Right cardiac atrium (tissue), 5 donors: ENCODE measurements at places on chromosomes 4 and X. TPM values are rescaled to one million over a fixed set of nuclear protein-coding genes. Genes with fewer than 3 reads are reported as not detected.

GRCh38 chr4:162274354-162274753 is 110.6 kb upstream of the FSTL5 start:
- DNase-seq = no peak

Gene TMEM35A
- 0.50 TPM for total RNA-seq

DNA sequence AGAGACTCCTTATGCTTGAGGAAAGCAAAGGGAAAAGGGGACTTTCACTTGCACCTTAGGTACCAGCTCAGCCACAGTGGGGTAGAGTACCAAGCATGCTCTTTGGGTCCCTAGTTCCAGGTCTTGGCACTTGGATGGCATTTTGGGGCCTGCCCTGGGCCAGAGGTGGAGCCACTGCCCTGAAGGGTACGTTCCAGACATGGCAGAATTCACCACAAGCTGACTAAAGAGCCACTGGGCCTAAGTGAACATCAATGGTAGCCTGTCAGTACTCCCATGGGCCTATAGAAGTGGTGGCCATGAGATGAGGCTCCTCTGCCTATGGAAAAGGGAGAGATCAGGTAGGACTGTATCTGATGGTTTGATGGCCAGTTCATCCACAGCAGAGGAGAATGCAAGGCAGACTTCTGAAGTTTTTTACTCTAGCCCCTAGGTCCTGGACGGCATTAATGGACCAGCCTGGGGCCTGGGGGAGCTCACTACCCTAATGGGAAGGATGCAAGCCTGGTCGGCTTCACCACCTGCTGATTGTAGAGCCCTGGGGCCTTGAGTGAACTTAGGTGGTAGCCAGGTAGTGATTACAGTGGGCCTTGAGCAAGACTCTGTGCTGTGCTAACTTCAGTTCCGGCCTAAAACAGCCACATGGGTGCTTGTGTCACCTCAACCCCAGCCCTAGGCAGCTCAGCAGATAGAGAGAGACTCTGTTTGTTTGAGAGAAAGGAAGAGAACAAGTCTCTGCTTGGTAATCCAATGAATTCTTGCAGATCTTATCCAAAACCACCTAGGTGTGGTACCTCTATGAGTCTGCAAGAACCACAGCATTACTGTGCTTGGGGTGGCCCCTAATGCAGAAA is 19.8 kb upstream of the HSFX4 start:
- DNase-seq = no peak

- DNase-seq = no peak
These were observed 84.8 kb downstream of the STOX2 start for GRCh38 chr4:183989931-183990330.

Gene CT45A2
- not detected for total RNA-seq

GRCh38 chr4:59068722-59069418 is 1958.7 kb upstream of the IGFBP7 start:
- DNase-seq = no peak

DNA sequence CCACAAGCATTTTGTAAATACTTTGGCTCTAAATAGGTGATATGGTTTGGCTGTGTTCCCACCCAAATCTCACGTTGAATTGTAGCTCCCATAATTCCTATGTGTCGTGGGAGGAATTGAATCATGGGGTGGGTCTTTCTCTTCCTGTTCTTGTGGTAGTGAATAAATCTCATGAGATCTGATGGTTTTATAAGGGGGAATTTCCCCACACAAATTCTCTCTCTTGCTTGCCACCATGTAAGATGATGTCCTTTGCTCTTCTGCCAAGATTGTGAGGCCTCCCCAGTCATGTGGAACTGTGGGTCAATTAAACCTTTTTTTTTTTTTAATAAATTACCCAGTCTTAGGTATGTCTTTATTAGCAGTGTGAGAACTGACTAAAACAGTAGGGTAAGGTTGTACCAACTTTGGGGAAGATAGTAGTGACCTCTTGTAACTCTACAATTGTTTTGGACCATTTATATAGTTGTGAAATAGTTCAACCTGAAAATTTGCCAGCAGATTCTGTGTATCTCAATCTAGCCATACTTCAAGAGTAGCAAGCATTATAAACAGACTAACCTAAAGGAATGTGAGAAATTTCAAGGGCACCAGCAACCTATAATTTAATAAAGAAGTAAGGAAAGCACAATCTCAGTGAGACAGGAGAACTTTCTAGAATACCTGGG is 727.8 kb downstream of the GRID2 start:
- no peak for DNase-seq

- no peak for DNase-seq
These were observed 68.2 kb downstream of the FUNDC1 start for GRCh38 chrX:44474410-44474809.

DNA sequence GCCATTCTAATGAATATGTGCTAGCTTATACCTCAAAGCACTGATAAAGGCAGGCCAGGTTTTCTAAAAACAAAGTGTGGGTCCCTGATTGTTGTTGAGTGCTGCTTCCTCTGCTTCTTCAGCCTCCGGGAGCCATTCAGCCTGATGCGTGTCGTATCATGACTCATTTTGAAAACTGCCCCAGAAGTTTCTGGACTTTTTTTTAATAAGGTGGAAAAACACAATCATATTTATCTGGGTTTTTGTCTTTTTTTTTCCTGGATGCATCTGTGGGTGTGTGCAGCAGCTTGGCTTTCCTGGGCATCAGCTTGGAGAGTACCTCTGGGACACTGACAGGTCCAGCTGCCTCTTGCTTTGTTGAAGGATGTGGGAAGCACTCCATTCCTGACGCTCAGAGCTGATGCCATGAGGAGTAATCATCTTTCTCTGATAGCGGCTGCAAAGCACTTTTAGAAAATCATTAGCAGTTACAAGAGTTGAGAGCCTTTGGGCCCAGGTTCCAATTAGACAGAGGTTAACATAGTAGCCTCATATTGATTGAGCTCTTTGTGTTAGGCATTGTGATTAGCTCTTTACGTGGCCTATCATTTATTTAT is 66.9 kb downstream of the PARM1 start:
- no peak for DNase-seq

Gene AFM
- total RNA-seq = not detected

- DNase-seq = no peak
These were observed 7.3 kb downstream of the TRIM75 start for GRCh38 chr4:165060938-165061337.

Gene CCDC149
- total RNA-seq = 16.6 TPM

DNA sequence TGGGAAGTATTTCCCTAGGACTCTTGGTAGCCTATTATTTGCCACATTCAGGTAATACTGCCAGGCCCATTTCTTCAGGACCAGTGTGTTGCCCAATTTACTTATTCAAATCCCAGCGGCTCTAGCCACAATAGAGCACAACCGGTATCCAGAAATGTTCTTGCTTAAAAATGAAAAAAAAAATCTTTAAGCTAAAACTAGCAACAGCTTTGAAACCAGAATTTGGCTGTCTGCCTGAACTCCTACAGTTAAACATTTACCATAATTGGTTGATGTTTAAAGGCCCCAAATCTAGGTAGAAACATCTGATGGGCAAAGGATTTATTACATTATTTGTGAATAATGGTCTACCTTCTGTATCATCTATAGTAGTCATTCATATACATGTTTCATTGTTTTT is 930 bp upstream of the SLITRK4 start:
- DNase-seq = no peak

DNA sequence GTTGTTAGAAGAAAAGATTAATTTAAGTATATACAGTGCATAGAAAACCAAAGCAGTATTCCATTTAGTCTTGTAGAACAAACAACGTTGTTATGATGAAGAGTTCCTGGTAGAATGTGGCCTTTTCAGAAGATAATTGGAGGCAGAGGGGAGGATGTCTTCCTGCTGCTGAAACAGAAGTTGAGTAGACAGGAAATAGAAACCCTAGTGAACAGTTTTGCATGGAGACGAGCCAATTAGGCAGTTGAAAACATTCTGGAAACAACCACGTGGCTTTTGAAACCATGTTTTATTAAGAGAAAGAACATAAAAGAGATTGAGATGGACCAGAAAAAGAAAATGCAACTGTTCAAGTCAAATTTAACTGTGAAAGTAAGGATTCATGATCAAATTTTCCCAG is 325.2 kb downstream of the CAMK2D start:
- no peak for DNase-seq

Gene REELD1
- total RNA-seq = not detected

- DNase-seq = peak; percentile 21
These were observed at the start of gene GRID2 for GRCh38 chr4:92303621-92304027. GRID2 (plus strand) TSS chr4:92303966.

Gene SSX3
- not detected for total RNA-seq

Gene CTAG2
- total RNA-seq = not detected

- DNase-seq = no peak
These were observed 82.7 kb upstream of the MAML3 start for GRCh38 chr4:140236654-140237169.

DNA sequence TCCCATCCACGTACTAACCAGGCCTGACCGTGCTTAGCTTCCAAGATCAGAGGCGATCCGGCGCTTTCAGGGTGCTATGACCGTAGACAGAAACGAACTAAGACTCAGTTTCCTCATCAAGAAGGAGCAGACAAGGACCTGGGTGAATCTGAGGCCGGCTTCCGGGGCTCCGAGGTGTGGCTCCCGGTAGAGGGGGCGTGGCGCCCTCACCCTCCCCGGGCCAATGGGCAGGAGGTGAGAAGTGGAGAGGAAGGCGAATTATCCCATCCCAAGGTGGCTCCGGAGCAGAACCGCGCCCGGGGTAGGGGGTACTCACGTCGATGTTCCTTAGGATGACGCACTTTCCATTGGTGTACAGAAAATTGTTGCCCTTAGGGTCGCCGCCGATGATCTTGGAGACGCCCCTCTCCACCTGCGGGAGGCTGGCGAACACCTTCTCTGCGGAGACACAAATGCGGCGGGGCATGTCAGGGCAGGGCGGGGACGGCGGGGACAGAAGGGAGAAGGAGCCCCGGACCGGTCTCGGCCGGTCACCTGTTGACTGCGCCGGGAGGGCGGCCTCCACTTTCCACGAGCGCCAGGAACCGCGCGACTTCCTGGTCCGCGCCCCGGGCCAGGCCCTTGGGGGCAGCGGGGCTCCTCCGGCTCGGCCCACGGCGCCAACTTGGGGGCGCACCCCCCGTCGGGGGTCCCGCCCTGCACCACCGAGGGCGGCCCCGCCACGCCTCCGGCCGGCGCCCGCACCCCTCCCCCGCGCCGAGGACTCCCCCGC is 616 bp downstream of the WDR1 start:
- peak; percentile 67 for DNase-seq

GRCh38 chr4:89992744-89993143 is 98.1 kb downstream of the MMRN1 start:
- DNase-seq = no peak

- no peak for DNase-seq
These were observed 10.3 kb downstream of the NCBP2L start for GRCh38 chrX:107787827-107788226.

GRCh38 chr4:3096202-3096601 is 21.7 kb downstream of the HTT start:
- no peak for DNase-seq

- no peak for DNase-seq
These were observed 37.5 kb upstream of the BRS3 start for GRCh38 chrX:136450050-136450830.

DNA sequence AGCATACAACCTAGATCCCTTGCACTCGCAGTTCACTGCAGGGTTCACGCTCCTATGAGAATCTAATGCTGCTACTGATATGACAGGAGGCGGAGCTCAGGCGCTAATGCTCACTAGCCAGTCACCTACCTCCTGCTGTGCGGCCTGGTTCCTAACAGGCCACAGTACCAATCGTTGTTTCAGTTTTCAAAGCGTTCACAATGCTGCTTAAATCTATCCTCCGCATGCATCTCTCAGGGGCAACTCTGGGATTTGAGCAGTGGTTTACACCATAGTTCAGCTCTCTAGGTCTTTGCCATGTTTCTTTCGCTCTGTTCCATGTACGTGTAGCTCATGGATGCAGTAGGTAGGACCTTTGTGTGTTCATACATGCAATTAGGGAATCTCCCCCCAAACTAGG is 47.2 kb downstream of the CLOCK start:
- DNase-seq = no peak

DNA sequence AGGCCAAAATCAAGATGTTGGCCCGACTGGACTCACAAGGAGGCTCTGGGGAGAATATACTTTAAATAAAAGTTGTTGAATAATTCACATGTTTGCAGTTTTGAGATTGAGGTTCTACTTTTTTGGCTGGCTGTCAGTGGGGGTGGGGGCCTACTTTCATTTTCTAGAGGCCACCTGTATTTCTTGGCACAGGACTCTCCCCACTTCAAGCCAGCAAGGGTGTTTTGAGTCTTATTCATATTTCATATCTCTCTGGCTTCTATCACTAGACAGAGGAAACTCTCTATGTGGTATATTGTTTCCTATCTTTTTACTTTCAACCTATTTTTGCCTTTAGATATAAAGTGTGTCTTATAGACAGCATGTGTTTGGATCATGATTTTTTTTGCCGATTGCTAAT is 266.4 kb downstream of the PRR32 start:
- no peak for DNase-seq

- no peak for DNase-seq
These were observed 149.8 kb upstream of the TBL1X start for GRCh38 chrX:9315086-9315485.

Gene MAGEC2
- total RNA-seq = not detected

DNA sequence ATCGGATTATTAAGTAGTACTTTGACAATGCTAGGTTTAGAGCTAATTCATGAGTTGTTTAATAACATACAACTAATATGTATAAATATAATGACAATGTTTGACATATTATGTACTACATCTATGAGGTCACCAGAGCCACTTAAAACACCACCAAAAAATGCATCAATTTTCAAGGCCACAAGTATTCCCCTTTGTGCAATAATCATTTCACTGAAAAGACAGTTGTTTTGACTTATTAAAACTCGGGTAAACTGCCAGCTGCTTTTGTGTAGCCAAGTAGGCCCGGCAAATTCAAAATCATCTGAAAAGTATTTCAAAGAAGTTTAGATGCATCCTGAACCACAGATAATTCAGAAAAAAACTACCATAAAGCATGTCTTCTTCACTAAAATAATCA is 48.7 kb downstream of the CLOCK start:
- no peak for DNase-seq

Gene CXXC4
- total RNA-seq = 6.0 TPM

DNA sequence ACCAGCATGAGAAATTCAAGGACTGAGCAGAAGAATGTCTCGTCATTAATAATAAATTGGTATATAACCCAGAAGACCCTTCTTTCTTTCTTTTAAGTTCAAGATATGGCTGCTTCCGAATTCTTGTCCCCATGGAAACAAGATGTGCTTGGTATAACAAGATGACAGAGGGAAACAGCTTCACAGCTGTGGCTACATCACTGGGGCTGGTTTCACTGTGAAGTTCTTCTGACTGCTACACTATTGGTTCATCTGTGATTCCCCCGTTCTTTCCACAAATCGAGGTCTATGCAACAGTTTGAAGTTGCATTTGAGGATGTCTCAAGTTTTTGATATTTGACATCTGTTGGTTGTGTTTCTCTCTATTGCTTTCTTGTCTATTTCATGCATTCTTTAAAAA is 12.3 kb upstream of the DTHD1 start:
- no peak for DNase-seq

Gene FHIP1A
- 16.0 TPM for total RNA-seq

Gene LRP2BP
- total RNA-seq = 2.6 TPM

Gene PLRG1
- total RNA-seq = 42.5 TPM

DNA sequence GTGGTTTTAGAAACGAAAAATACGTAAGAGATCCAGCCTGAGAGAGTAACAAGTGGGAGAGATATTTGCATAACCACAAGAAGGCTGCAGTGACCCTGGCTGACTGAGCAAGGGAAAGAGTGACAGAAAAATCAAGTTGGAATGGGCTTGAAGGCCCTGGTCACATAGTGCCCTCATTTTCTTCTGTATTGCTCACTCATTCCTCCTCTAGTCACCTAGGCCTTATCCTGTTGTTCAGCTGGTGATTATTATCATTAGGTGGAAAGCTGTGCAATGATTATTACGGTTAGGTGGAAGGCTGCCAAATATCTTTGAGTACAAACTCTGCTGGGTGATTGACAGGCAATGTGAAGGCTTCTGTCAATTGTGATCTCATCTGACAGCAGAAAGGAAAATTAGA is 2384.1 kb downstream of the PCDH7 start:
- DNase-seq = no peak

Gene PPP1R2C
- total RNA-seq = not detected
